ENCODE measurements at places on chromosomes 12 and 14.

- no peak for DNase-seq
Observed at GRCh38 chr14:99133636-99134515, 138.1 kb downstream of the BCL11B start.

GRCh38 chr14:100771121-100771800 lies 44.6 kb downstream of the DLK1 start:
- DNase-seq: no peak

DNA sequence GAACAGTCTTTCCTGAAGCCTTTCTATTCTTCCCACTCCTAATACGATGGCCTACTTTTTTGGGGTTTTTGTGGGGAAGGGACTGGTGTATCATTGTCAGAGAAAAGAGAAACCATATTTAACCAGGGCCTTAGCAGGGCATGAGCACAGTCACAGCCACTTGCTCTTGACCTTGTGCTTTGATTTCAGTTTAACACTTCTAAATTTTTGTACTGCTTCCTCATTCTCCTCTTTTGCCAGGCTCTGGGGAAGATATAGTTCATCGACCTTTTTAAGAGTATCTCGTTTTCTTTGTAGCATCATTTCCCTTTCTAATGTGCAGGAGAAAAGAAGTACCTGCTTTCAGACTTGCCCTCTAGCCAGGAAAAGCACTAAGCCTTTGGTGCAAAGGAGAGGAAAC lies 2.2 kb downstream of the ZBTB1 start:
- no peak for DNase-seq

DNA sequence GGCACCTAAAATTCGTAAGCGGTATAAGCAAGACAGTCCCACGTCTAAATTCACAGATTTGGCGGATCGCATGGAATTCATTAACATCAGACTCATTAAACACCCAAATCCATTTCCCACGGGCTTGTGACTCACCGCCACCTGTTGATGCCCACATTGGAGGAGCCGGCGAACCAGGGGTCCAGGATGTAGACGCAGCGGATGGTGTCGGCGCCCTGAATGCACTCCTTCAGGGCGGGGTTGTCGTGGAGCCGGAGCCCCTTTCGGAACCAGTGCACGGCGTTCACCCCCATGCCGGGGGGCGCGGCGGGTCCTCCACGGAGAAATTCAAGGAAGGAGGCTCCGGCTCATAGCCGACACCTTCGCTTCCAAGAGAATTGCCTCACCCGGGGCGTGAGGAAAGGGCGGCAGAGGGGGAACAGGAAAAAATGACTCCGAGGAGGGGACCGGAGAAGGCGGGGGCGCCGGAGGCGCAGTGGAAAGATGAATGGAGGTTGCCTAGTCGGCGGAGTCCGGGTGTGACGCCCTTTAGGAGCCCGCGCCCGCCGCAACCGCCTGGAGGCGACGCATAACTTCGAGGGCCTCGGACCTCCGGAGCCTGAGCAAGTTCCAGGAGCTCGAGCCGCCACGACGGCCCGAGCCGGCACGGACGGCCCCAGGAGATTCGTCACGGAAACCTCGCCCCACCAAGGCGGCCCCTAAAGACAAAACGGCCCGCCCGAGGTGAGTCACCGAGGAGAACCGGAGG lies 506 bp downstream of the CRY1 start:
- DNase-seq: no peak

DNA sequence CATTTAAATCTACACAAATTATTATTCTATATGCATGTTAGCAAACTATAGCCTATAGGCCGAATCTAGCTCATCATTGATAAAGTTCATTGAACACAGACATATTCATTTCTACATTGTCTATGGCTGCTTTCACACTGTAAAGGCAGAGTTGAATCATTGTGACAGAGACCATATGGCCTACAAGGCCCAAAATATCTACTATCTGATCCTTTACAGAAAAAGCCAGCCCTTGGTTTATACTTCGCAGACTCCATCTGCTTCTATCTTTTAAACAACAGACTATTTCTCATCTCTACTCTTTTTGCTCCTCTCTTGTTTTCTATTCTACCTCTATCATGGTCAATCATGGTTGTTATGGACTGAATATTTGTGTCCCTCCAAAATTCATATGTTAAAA lies 190.7 kb downstream of the EXOC5 start:
- no peak for DNase-seq
